ENCODE measurements at places on chromosomes 16 and 17.

- no peak for DNase-seq
- no peaks in the 10 kb centered on the region for H3K27me3 ChIP-seq
- peaks cover 14% of the 10 kb centered on the region for H3K36me3 ChIP-seq
- peak within 1 kb of the TSS; percentile 86 for H3K4me3 ChIP-seq
- peak within 1 kb of the TSS; percentile 47 for H3K27ac ChIP-seq
- H3K4me1 ChIP-seq: peaks cover 62% of the 10 kb centered on the region
Measured at GRCh38 chr17:50150354-50151040, at the start of gene PPP1R9B. PPP1R9B (minus strand) TSS chr17:50150677; CDS start chr17:50150513, 164 bp downstream.

GRCh38 chr17:35218915-35219314, 24.0 kb upstream of the SLFN5 start:
- H3K4me3 ChIP-seq: peak overlapping the region; percentile 6
- H3K4me1 ChIP-seq: peaks cover 63% of the 10 kb centered on the region
- no peaks in the 10 kb centered on the region for H3K36me3 ChIP-seq
- DNase-seq: no peak
- H3K27ac ChIP-seq: peak overlapping the region; percentile 70
- H3K27me3 ChIP-seq: no peaks in the 10 kb centered on the region

- peaks cover 65% of the 10 kb centered on the region for H3K4me1 ChIP-seq
- no peaks in the 10 kb centered on the region for H3K36me3 ChIP-seq
- no peak overlapping the region for H3K27ac ChIP-seq
- no peak for DNase-seq
- no peak overlapping the region for H3K4me3 ChIP-seq
- no peaks in the 10 kb centered on the region for H3K27me3 ChIP-seq
Measured at GRCh38 chr17:49339354-49339753, 22.7 kb downstream of the ZNF652 start.

DNA sequence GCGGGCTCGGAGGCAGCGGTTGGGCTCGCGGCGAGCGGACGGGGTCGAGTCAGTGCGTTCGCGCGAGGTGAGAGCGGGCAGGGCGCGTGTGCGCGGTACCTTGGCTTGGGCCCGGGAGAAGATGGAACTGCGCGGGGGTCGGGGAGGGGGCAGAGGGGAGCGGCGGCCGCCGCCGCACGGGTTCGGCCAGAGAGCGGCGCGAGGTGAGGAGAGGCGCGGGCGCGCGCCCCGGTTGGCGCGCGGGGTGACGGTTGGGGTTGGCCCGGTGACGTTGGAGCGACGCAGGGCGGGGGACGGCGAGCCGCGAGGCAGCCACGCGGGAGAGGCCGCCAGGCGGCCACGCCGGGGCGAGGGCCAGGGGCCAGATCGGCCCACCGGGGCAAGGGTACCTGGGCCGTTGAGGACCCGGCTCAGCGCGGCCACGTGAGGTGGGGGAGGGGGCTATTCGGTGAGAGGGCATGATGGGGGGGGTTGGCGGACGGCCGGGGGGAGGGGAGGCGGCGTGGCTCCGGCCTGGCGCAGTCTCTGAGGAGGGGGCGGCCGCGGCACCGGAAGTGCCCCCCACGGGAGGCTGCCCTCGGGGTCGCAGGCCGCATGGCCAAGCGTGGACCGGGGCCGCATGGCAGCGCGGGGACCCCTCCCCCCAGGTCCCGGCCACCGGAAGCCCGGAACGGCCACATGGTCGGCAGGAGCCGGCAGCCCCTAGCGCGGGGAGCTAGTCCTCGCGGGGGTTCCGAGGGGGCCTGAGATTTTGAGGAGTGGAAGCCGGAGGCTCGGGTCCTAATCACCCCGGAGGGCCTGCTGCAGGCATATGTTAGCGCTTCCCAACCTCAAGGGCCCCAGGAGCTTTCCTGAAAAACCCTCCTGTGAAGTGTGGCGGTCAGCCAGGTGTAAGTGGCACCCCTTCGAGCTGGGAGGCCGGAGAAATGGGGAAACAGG, 527 bp downstream of the EIF5A start:
- peaks cover 38% of the 10 kb centered on the region for H3K36me3 ChIP-seq
- peaks cover 47% of the 10 kb centered on the region for H3K4me1 ChIP-seq
- H3K4me3 ChIP-seq: peak overlapping the region; percentile 76
- peak overlapping the region; percentile 97 for H3K27ac ChIP-seq
- no peaks in the 10 kb centered on the region for H3K27me3 ChIP-seq

DNA sequence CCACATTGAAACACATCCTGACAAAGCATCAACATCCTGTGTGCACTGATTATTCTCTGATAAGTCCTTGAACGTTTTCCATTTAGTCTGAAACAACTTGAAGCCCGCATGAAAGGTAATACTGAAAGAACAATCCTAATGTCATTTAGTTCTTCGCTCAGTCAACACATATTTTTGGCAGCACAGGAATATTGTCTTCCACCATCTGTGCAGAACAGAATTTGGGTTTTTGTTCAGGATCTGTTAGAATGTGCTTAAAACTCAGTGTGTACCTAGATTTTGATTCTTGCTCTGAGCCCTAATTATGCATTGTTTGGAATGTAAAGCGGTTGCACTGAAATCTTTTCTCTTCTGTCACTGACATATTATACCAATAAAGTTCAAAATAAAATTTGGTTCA, 1036.6 kb downstream of the CDH11 start:
- no peak overlapping the region for H3K4me3 ChIP-seq
- no peak for DNase-seq
- no peaks in the 10 kb centered on the region for H3K27me3 ChIP-seq
- no peaks in the 10 kb centered on the region for H3K36me3 ChIP-seq
- H3K27ac ChIP-seq: no peak overlapping the region
- no peaks in the 10 kb centered on the region for H3K4me1 ChIP-seq

GRCh38 chr17:30908717-30909420, 2.8 kb upstream of the TEFM start:
- no peak overlapping the region for H3K27ac ChIP-seq
- H3K36me3 ChIP-seq: no peaks in the 10 kb centered on the region
- H3K4me3 ChIP-seq: no peak overlapping the region
